ENCODE measurements at places on chromosomes 16 and 17.

DNA sequence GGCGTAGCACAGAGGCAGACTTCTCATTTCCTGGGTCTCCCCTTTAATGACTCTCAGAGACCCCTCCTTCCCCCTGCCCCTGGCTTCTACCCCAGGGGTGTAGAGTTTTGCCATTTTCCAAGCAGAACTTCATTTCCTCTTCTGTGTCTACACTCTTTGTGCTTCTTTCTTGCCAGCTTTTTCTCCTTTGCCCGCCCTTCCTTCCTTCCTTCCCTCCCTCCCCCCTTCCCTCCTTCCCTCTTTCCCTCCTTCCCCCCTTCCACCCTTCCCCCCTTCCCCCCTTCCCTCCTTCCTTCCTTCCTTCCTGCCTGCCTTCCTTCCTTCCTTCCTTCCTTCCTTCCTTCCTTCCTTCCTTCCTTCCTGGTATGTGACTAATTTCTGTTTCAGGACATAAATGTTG, 47.0 kb downstream of the MAPT start:
- no peak for DNase-seq

GRCh38 chr17:35766489-35766877, 5.8 kb downstream of the C17orf50 start:
- DNase-seq, result no peak

DNA sequence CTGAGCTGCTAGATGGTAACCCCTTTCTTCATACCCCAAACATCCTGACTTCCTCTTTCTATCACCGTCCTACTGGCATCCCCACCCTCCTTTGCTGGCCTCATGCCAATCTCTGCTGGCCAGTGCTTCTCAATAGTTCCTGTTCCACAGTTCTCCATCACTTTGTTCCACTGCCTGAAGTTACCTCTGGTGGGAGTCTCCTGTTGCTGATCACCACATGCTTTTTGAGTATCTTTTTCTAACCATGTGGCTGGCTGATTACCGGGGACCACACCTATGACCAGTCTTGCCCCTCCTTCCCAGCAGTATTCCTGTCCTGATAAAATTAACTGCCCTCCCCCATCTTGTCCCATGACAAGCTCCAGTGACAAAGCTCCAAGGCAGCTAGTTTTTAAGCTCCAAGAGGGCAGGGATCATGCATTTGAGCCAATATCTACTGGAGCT, 380.4 kb upstream of the CCL2 start:
- no peak for DNase-seq

GRCh38 chr17:79658811-79659207, 48.0 kb upstream of the RBFOX3 start:
- no peak for DNase-seq

DNA sequence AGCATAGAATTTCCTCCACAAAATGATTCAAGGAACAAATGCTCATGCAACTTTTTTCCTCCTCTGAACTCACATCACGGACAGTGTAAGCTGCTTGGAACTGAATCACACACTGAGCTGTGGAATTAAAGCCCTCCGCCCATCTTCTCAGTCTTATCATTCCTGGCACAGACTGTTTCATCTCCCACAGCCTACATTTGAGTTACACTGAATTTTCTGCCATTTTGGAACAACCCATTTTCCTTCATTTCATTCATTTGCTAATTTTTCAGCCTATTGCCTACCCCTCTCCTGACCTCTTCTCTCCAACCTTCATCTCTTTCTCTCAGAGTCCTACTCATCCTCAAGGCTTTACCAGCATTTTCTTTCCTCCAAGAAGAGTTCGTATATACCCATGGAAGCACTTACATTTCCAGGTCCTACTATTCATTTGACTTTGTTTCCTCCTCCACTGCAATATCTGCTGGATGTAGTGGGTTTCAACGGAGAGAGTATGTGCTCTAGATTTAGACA, 39.1 kb upstream of the TOM1L1 start:
- no peak for DNase-seq

DNA sequence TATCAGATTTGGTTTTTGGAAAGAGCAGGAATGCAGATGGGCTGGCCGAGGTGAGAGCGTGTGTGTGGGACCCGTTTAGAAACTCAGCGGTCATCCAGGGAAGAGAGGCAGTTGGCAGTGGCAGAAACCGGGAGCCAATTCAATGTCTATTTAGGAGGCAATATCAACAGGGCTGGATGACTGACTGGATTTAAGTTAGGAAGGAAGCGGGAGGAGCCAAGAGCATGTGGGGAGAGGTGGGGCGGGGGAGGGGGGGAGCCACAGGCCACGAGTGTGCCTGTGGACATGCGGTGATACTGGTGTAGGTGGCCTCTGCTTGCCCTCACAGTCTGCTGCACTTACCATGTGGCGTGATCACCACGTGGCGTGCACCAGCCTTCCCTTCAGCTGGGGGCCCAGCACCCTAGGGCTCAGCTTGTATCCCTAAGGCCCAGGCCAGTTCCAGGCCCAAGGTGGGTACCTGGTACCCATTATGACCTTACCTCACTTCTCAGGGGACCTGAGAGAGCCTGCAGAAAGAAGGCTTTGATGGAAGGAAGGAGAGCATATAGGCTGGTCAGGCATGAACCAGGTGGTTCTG, 10.8 kb upstream of the TPPP3 start:
- no peak for DNase-seq

DNA sequence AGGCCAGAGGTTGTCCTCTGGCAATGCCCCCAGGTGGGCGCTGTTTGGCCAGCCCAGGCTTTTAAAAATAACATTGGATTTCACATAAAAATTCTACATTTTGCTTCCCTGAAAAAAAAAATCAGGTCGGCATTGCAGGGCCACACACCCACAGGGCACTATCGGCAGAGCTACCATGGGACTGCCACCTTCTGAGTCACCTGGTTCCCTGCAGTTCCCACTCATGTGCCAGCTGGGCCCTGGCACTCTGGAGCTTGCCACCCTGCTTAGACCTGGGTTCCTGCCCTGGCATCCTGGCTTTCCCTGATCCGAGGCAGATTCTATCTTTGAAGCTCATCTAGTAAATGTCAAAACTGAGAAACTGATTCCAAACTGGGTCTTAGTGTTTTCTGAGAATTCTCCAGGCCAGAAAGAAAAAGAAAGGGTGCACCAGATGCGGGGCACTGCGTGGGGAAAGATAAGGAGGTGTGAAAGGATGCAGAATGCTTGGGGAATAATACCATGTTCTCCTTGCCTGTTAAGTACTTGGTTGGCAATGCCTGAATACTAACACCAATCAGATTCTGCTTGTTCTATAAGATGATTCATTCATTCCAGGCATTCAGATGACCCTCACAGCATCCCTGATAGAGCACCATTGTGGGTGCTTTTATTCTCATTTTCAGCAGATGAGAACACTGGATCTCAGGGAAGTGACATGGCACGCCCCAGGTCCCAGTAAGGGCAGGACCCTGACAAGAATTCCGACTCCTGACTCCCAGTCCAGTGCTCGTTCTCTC, 51.8 kb downstream of the RAI1 start:
- DNase-seq, result no peak

Data from BJ (cell line).